Upper lobe of left lung (tissue), 6 donors: ENCODE measurements at places on chromosomes 4 and X.

- no peak for DNase-seq
Measured at GRCh38 chr4:173121076-173121561, 47.5 kb upstream of the GALNT7 start.

DNA sequence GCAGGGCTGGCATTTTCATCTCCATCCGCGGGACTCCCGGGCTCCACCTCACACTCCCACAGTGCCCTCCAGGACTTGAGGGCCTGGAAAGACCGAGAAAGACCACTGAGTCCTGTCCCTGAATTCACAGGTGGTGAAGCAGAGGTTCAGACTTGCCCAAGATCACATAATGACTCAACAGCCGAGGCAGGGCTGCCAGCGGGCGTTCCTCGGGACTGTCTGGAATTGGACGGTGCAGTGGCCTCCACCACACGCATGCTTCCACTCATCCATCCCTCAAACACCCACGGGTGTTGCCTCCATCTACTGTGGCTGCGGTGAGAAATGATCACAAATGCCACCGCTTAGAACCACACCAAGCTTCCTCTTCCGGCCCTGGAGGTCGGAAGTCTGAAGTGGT is 6.9 kb upstream of the ADRA2C start:
- no peak for DNase-seq

DNA sequence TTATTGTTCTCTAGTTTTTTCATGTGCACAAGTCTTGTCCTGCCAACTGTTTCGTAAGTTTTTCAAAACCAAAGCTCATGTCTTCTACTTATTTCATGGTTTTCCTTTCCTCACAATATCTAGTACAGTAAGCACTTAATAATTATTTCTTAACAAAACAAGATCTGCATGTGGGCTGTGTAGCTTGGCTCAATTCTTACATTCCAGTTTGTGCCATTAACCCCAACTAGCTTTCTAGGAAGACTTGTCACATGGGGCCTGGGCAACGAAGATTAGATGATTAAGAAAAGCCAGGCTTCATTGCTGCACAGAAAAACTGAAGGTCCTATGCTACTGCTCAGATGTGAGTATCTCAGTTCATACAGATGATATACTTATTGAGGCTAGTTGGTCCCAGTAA is 155.3 kb upstream of the TEX13A start:
- no peak for DNase-seq

- DNase-seq: no peak
Measured at GRCh38 chrX:136816975-136817374, 36.2 kb upstream of the ARHGEF6 start.

DNA sequence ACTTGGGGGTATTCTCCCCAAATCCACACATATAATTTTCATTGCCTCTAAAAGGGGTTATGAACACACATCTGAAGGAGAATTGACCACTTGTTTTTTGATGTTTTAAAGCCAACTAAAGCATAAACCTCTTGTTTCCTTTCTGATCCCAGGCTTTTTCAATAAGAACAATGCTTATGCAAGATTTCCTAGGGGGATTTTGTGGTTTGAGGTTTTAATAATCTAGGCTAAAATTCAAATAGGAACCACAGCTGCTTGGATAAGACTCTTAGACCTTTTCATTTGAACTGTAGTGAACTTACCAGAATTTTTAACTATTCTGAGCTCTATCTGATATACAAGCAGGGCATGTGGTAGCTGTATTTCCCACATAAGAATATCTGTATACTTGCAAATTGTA is 651.1 kb downstream of the ANKRD50 start:
- no peak for DNase-seq

GRCh38 chrX:46831765-46832327 is 5.0 kb upstream of the RP2 start:
- DNase-seq: no peak

DNA sequence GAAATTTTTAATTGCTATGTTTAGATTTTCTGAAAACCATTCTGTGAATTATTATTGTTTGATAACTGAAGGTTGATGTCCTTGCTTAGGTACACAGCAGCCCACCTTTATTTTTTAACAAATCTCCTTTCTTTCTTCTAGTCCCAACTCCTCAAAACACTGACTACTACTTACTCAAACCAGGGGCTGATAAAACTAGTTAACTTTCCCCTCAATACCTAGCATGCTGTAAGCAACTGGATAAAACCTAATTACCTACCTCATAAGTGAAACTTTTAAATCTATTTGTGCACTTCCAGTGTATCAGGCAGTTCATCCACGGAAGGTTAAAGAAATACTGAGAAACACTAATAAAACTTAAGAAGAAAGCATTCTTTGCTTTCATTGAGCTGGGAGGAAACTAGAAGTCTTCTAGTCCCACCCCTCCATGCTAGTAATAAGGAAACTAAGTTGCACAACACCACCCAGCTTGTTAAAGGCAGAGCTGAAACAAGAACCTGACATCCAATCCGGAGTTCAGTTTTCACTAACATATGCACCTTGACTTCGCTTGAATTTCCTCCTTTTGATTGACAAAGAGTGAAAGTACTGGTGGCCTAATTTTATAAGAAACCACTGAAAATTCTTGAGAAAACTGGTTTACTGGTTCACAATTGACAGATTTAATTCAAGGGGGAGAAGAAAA is 180.2 kb upstream of the TET2 start:
- peak; percentile 76 for DNase-seq

DNA sequence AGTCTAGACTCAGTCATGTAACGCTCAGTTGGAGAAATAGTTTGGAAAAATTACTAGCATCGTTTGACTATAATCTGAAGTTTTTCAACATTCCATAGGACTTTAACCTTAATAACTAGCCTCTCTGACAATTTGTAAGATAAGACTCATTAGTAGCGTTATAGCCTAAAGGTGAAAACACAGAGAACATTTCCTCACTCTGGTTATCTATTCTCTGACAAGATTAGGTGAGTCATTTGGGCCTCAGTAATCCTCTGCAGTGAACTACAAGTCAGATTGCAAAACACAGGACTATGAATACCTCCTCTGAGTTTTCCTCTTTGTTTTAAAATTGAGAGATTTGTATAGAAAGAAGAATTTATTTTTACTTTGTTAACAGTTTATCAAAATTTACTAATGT is 31.8 kb upstream of the PDLIM5 start:
- no peak for DNase-seq

DNA sequence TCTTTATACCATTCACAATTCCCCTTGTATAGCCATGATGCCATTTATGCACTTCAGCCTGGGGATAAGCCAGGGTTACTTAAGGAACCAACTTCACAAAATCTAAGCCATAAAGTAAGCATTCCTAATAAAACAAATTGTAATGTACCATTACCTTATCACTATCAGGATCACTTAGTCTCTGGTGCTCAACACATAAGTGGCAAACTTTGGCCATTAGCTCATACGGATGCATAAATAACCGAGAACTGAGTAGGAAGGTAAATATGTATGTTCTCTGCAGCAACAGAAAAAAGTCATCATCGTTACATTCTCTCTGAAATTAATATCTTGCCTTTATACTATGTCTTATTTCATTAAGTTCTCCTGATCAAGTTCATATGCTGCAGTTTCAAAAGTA is 14.4 kb downstream of the RASGEF1B start:
- DNase-seq: no peak

DNA sequence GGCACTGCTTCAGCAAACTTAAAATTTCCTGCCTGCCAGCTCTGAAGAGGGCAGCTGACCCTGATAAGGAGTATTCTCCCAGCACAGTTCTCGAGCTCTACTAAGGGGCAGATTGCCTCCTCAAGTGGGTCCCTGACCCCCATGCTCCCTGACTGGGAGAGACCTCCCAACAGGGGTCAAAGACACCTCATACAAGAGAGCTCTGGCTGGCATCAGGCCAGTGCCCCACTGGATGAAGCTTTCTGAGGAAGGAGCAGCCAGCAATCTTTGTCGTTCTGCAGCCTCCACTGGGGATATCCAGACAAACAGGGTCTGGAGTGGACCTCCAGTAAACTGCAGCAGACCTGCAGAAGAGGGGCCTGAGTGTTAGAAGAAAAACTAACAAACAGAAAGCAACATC is 1118.3 kb upstream of the ADGRL3 start:
- DNase-seq: no peak

GRCh38 chr4:6938647-6939271 is 29.1 kb downstream of the TBC1D14 start:
- DNase-seq: peak; percentile 61

DNA sequence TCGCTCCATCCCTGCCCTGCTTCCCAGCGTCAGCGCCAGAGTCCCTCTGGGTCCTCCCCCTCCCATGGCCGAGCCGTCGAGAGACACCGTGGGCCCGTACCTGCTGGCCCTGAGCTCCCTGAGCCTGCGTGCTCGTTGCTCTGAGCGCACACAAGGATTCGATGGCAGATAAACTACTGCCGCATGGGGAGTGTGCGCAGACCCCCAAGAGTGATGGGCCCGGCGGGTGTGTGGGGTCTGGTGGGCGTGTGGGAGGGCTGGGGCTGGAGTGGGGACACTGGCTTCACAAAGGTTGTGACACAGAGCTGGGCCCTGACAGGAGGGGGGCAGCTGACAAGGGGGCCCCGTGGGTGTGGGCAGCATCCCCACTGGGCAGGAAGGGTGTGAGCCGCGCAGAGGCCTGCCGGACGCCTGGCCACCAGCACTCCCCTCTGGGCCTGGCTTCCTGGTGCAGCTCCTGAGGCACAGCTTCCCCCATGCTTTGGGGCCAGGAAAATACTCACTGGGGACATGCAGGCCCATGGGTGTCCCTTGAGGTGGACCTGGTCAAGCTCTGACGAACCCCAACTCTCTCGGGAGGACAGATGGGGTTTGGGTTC is 4.8 kb upstream of the RGS12 start:
- DNase-seq: peak; percentile 72

GRCh38 chr4:47368211-47368610 is 95.3 kb downstream of the COMMD8 start:
- DNase-seq: no peak

GRCh38 chr4:125084608-125085007 is 230.1 kb upstream of the FAT4 start:
- DNase-seq: no peak

DNA sequence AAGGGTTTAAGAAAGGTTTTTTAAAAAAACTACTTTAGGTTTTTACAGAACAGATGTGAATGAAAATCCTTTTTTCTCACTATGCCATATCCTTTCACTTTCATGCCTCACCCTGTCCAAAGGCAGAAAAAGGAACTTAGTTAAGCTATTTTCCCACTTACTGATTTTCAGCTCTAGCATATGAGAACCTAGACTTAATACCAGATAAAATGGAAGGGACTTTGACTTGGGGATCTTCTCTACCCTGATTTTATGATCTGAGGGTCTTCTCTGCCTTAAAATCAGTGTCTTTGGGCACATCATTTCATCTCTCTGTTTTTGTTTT is 42.4 kb downstream of the FNIP2 start:
- no peak for DNase-seq

GRCh38 chr4:83582289-83582785 is 46.4 kb downstream of the GPAT3 start:
- DNase-seq: no peak

- no peak for DNase-seq
Measured at GRCh38 chr4:83012200-83012686, 1.6 kb upstream of the LIN54 start.

GRCh38 chr4:40722576-40723161 is 27.1 kb upstream of the NSUN7 start:
- peak; percentile 47 for DNase-seq

DNA sequence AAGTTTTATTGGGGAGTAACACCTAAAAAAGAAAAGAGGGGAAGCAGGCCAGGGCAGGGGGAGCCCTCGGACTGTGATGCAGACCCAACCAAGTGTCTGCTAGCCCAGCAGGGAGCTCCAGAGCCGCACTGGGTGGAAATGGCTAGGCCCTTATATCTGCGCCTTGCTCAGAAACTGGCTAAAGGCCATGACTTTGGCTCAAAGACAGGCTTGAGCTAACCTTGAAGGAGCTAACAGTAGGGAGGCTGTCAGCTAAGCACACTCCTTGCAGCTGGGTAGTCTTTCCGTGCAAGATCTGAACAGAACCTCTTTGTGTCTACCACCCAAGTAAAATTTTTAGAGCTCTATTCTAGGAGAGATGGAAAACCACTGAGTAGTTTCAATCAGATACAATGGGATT is 43.0 kb downstream of the SEPSECS start:
- no peak for DNase-seq

DNA sequence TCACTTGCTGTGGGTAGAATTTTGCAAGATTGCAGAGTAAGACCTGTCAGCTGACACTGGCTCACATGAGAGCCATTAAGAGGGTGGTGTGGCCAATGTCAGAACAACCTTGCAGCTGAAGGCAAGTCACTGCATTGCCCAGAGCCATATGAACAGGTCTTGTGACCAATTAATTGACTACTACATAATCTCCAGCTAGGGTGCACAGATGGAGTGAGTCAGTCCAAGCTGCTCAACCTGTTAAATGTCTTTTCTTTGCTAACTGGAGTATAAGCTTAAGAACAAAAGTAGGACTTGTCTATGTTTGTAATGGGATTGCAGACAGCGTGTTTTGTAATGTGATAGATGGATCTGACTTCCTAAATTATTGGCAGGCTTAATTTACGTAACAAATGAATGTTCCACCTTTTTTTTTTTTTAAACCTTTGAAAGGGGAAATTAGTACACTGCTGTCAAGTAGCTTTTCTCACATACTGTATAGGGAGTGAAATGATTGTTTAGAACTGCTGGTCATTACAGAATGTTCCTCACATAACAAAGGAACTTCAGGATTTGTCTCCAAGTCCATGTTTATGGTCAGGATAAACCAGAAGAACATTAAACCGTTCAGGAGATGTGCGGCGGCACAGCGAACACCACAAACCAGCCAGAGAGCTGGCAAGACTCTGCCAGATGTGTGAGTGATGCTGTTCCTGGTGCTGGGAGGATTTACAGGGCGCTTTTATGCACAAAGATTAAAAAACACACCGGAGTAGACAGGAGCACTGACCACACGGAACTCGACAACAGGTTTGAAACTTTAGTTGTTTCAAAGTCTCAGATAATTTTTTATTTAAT is 37.0 kb downstream of the FNIP2 start:
- no peak for DNase-seq

DNA sequence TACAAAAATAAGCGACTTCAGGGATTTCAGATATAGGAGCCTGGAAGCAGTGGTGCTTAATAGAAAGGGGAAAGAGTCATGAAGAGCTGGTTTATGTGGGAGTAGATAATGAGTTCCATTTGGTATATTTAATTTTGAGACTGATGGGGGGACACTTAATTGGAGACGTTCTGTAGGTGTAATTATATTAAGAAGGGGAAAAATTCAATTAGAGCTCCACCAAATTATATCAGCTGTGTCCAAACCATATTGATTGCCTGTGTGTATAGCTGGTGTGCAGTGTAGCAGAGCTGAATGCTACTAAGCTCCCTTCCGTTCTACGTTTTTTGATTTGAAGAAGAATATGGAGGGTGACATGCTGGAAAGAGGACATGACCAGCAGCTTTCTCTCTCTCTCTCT is 282.3 kb downstream of the DMD start:
- DNase-seq: no peak

DNA sequence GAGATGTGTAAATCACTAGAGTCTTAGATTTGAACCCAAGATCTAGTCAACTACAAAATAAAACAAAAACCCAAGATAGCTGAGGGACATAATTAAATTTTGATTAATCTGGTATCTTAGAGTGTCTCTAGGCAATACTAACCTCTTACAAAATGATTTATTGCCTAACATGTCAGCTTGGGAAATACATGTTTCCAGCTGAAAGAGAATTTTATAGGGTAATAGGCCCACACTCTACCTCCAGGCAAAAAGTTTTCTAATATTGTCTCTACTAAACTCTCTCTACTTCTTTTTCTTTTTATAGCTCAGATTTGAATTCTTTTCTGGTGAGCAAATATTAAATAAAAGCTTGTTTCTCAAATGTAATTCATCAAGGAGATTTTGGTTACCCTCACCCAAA is 263.2 kb downstream of the IL15 start:
- no peak for DNase-seq

- DNase-seq: no peak
Measured at GRCh38 chr4:24751926-24752539, 43.3 kb upstream of the SOD3 start.
